Sigmoid colon (tissue), 7 donors: ENCODE measurements at places on chromosomes 2 and 18. TPM values are rescaled to one million over a fixed set of nuclear protein-coding genes. Genes with fewer than 3 reads are reported as not detected.
A peak's percentile ranks its signal among the peaks of the same experiment; 100 is the strongest.

DNA sequence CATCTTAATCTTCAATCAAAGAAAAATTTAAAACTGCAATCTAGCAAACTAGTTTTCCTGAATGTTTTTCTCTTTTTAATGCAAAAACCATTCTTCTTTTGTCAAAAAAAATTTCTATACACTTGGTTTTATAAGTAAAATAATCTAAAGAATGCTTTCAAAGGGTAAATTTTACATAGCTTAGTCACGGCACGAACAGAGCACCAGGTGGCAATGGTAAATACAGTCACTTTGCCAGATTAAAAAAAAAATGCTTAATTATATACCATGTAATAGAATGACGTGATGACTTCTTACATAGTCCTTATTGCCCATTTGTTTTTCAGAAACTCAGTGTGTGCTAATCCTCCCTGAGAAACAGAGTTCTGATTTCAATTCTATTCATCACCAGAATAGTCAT lies 10.4 kb downstream of the FEZ2 start:
- H3K27me3 ChIP-seq: no peaks in the 10 kb centered on the region
- no peaks in the 10 kb centered on the region for H3K36me3 ChIP-seq
- H3K27ac ChIP-seq: no peak overlapping the region
- H3K4me1 ChIP-seq: no peaks in the 10 kb centered on the region
- DNase-seq: no peak
- H3K4me3 ChIP-seq: no peak overlapping the region

DNA sequence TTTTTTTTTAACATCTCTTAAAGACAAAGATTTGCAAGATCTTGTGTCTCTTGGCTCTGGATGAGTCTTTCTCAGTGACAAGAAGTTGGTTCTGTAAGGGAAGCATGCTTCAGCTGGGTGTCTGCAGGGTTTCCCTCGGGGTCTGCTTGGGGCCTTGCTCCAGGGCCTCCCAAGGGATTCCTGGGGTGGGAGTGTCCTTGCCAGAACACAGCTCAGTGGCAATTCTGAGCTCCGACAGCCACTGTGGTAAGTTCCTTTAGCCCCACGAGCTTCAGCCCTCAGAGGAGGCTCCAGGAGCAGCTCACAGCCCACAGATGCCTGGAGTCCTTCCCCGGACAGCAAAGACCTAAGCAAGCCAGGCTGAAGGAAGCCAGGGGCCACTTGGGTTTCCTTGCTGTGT lies 52.4 kb downstream of the EMX1 start:
- H3K27ac ChIP-seq: no peak overlapping the region
- no peaks in the 10 kb centered on the region for H3K27me3 ChIP-seq
- H3K4me1 ChIP-seq: no peaks in the 10 kb centered on the region
- no peak overlapping the region for H3K4me3 ChIP-seq

DNA sequence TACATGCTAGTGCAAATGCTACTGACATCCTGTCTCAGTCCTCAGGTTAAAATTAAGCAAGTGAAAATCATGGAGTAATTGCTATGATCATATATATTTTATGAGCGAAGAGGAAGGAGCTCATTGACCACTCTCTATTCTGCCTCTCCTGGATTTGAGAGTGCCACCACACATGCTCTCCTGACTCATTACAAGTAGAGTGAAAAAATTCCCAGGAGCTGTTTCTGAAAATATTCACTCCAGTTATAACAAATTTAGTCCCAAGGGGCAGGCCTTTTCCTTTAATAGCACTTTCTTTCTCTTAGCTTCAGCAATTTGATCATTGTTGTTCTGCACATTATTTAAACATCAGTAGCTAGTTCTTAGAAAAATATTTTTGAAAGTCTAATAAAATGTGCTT lies 155.0 kb upstream of the MAPRE2 start:
- H3K4me3 ChIP-seq: no peak overlapping the region
- no peaks in the 10 kb centered on the region for H3K27me3 ChIP-seq
- no peak for DNase-seq

DNA sequence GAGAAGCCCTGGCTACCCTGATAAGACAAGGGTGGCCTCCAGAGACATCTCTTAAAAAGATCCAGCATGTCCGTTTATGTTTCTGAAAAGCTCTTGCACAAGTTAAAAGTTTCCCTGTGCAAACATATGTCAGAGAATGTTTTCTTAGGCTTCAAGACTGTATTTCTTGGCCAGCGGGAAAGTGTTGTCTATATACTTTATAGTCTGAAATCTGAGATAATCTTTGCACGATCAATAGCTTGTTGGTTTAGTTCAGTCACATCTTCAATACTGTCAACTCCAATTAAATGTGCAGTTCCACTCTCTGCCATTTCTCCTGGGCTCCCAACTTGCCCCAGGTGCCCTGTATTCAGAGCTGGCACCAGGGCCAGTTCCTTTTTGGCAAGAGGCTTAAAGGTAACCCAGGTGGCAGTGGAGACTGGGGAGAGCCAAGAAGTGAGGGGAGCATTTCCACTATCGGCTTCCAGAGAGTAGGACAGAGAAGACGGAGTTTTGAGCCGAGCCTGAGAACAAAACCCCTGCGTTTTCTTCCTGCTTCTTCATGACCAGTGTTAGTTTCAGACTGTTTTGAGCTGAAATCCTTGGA lies 64.4 kb downstream of the ACOXL start:
- no peaks in the 10 kb centered on the region for H3K4me1 ChIP-seq
- no peak for DNase-seq
- H3K27me3 ChIP-seq: no peaks in the 10 kb centered on the region
- no peak overlapping the region for H3K4me3 ChIP-seq
- H3K27ac ChIP-seq: no peak overlapping the region

NETO1 gene
- not detected for total RNA-seq

CD207 gene
- total RNA-seq: not detected

DNA sequence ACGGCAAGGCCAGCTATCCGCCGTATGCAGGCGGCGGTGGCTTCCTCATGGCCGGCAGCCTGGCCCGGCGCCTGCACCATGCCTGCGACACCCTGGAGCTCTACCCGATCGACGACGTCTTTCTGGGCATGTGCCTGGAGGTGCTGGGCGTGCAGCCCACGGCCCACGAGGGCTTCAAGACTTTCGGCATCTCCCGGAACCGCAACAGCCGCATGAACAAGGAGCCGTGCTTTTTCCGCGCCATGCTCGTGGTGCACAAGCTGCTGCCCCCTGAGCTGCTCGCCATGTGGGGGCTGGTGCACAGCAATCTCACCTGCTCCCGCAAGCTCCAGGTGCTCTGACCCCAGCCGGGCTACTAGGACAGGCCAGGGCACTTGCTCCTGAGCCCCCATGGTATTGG lies 3.1 kb downstream of the B3GNT7 start:
- no peak for DNase-seq
- H3K27me3 ChIP-seq: peaks cover 9% of the 10 kb centered on the region
- no peak overlapping the region for H3K27ac ChIP-seq
- H3K4me1 ChIP-seq: peaks cover 28% of the 10 kb centered on the region

FSHR gene
- total RNA-seq: not detected

GRCh38 chr2:143840601-143841000 lies 679.3 kb downstream of the ZEB2 start:
- H3K27me3 ChIP-seq: no peaks in the 10 kb centered on the region
- no peaks in the 10 kb centered on the region for H3K4me1 ChIP-seq
- H3K27ac ChIP-seq: no peak overlapping the region
- H3K4me3 ChIP-seq: no peak overlapping the region
- H3K36me3 ChIP-seq: no peaks in the 10 kb centered on the region

TMEM198 gene
- 1.7 TPM for total RNA-seq

DNA sequence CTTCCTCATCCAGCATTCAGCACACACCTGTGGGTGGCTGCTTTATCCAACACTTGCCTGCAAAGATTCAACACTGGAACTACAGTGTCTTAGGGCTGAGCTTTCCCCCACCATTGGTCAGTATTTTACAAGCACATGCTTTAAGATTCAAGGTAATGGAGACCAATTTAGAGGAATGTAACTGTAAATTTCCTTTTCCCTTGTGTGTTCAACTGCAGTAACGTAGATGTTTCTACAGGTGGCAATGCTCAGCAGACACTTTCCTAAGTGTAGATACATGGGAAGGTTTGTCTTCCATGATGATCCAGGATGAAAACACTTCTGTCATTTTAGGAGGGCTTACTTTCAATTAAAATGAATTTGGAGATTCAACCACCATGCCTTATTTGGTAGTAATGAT lies 143.6 kb upstream of the PXDN start:
- no peak overlapping the region for H3K27ac ChIP-seq
- no peak for DNase-seq
- H3K4me3 ChIP-seq: no peak overlapping the region
- H3K27me3 ChIP-seq: no peaks in the 10 kb centered on the region

DNA sequence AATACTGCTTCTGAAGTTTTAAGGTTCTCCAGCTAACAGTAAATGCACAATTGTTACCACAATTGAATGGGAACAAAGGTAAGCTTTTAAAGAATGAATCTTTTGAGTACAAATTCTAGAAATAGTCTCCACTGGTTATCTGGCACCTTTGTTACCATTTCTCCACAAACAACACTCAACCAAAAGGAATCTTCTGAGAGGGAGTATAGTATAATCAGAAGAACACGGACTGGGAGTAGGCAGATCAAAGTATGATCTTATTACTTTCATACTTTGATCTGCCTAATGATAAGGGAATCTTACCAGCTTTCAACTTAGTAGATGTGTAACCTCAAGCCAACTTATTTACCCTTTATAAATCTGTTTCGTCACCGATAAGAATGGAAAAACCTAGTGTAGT lies 1.4 kb downstream of the CEP76 start:
- H3K27ac ChIP-seq: no peak overlapping the region
- no peak for DNase-seq
- no peaks in the 10 kb centered on the region for H3K36me3 ChIP-seq
- no peaks in the 10 kb centered on the region for H3K27me3 ChIP-seq
- H3K4me1 ChIP-seq: peaks cover 32% of the 10 kb centered on the region

C2orf66 gene
- total RNA-seq: not detected

DNA sequence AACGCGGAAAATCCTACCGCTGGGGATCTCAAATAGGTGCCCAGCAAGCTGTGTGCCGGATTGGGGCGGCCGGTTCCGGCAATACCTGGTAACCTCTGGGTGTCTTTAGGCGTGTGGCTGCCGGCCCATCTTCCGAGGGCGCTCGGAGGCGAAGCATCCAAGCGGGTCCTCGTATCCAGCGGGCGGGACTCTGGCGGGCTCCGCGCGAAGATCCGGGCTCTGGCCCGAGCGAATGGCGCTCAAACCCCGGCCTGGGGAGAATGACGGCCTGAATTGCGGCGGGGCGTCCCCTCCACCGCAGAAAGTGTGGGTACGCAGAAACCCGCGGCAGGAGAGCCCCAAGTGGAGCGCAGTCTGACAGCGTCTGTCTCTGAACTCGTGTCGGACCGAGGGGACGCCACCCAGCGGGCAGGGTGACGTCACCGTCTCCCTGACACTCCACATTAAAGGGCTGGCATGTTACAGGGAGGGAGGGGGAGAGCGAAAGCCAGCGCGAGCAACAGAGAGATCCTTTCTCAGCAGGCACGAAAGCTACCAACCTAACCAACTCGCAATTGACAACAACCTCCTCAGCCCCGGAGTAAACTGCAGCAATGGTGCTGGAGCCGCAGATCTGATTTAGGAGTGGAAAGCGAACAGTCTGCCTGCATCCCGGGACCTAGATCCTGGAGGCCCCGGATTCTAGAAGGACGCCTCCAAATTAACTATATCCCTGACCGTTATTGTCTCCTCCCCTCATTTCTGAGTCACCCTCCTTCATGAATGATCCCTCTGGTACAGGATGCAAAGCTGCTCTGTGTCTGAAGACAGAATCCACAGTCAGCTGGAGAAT lies at the start of gene SKOR2:
SKOR2 (minus strand) TSS at position 372 of the 832 bp plus-strand sequence. CDS start 2,477 bp downstream, outside the sequence.
- no peaks in the 10 kb centered on the region for H3K4me1 ChIP-seq
- peaks cover 91% of the 10 kb centered on the region for H3K27me3 ChIP-seq
- DNase-seq: no peak
- no peaks in the 10 kb centered on the region for H3K36me3 ChIP-seq
- no peak within 1 kb of the TSS for H3K27ac ChIP-seq

DNA sequence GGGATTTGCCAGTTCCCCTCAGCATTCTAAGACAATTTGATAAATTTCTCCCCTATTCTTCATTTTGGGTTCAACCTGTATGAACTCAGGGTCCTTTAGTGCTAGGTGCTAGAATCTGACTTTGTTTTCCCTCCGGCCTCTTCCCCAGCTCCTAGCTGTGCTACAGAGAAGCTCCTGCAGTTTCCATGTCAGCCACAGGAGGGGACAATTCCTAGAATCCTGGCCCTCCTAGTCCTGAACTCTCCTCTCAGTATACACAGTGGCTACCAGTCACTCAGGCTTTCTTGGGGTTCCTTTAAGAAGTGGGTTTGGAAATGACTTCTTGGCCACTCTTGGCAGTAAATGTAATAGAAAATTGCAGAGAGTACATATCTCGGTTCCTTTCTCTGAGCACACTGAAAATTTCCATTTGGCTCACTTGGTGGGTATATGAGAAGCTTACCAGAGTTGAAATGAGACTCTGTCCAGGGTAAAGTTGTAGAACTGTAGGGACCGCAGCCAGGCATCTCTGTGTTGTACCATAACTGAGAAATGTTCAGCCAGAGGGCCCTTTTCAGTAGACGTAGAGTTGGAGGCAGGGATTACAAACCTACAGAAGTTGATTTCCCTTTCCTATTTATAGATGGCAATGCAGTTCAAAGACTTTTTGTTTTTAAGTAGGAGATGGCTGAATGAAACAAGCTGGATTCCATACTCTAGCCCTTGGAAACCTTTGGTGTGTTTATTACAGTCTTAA lies 5.0 kb upstream of the CHST10 start:
- no peaks in the 10 kb centered on the region for H3K27me3 ChIP-seq
- no peaks in the 10 kb centered on the region for H3K36me3 ChIP-seq
- no peaks in the 10 kb centered on the region for H3K4me1 ChIP-seq
- no peak overlapping the region for H3K4me3 ChIP-seq
- DNase-seq: no peak

- H3K27ac ChIP-seq: no peak overlapping the region
- H3K4me3 ChIP-seq: no peak overlapping the region
- H3K36me3 ChIP-seq: peaks cover 5% of the 10 kb centered on the region
- H3K27me3 ChIP-seq: no peaks in the 10 kb centered on the region
- no peaks in the 10 kb centered on the region for H3K4me1 ChIP-seq
- DNase-seq: no peak
Measured at GRCh38 chr18:62045316-62045715, 141.5 kb downstream of the PIGN start.

CIB4 gene
- total RNA-seq: not detected

DNA sequence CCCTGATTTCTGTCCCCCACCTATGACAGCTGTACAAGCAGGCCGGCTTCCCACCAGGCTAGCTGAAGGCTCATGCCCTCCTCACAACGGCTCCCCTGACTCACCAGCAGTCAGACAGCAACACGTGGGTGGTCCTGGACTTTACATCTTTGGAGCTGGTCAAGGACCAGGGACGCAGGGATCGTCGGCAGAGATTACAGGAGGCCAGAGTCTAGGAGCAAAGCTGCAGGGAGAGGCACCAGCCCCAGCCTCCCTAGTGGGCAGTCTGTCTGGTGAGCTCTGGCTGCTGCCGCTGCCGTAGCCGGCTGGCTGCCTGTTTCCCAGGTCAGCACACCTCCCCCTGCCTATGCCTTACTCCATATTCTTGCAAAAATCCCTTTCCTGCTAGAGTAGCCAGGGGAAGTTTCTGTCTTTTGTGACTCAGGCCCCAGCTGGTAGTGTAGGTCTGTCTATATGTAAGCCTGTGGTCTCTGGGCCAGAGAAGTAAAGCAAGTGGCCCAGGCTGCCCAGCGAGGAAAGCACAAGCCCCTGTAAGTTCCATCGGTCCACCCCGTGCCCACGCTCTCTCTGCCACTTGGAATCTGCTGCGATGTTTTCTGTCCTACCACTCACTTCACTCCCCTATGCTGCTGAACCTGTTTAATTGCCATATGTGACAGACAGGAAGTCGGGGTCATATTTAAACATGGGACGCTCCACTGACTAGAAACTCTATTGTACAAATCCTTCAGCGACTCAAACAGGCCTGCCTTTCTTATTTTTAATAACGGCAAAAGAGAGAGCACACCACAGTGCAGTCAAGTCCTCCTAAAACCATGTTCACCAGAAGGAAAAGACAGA lies 2.4 kb upstream of the ARHGEF4 start:
- peaks cover 10% of the 10 kb centered on the region for H3K4me1 ChIP-seq
- no peak overlapping the region for H3K27ac ChIP-seq
- H3K36me3 ChIP-seq: no peaks in the 10 kb centered on the region
- H3K4me3 ChIP-seq: no peak overlapping the region
- peaks cover 25% of the 10 kb centered on the region for H3K27me3 ChIP-seq
- DNase-seq: peak; percentile 53
